ENCODE measurements at places on chromosomes 13 and 19.
A peak's percentile ranks its signal among the peaks of the same experiment; 100 is the strongest.

DNA sequence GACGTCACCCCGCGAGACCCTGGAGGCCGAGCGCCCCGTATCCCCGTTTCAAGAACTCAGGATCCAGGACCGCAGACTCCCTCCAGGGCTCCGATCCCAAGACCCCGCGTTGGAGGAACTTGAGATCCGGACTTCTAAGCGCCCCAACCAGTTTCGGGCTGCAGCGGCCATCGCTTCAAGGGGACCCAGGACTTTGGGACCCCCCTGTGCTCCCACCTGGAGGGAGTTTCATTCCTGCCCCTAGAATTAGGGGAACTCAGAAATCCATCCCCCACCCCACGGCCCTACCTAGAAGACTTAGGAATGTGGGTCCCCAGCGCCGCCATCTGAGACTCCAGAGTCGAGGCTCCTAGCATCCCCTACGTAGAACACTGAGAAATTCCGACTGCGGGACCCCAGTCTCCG is 400 bp downstream of the PLEKHG2 start:
- peak overlapping the region; percentile 88 for H3K27ac ChIP-seq
- H3K4me1 ChIP-seq, result peaks cover 16% of the 10 kb centered on the region
- H3K27me3 ChIP-seq, result no peaks in the 10 kb centered on the region
- peak overlapping the region; percentile 81 for H3K4me3 ChIP-seq
- DNase-seq, result no peak
- no peaks in the 10 kb centered on the region for H3K36me3 ChIP-seq

GRCh38 chr13:106911627-106912026 is 343.7 kb upstream of the ARGLU1 start:
- H3K27me3 ChIP-seq, result no peaks in the 10 kb centered on the region
- no peaks in the 10 kb centered on the region for H3K4me1 ChIP-seq
- no peak for DNase-seq
- H3K4me3 ChIP-seq, result no peak overlapping the region
- H3K36me3 ChIP-seq, result no peaks in the 10 kb centered on the region

GRCh38 chr13:61136093-61136492 is 279.6 kb downstream of the PCDH20 start:
- DNase-seq, result no peak
- H3K4me1 ChIP-seq, result peaks cover 2% of the 10 kb centered on the region
- no peak overlapping the region for H3K4me3 ChIP-seq
- no peaks in the 10 kb centered on the region for H3K27me3 ChIP-seq

DNA sequence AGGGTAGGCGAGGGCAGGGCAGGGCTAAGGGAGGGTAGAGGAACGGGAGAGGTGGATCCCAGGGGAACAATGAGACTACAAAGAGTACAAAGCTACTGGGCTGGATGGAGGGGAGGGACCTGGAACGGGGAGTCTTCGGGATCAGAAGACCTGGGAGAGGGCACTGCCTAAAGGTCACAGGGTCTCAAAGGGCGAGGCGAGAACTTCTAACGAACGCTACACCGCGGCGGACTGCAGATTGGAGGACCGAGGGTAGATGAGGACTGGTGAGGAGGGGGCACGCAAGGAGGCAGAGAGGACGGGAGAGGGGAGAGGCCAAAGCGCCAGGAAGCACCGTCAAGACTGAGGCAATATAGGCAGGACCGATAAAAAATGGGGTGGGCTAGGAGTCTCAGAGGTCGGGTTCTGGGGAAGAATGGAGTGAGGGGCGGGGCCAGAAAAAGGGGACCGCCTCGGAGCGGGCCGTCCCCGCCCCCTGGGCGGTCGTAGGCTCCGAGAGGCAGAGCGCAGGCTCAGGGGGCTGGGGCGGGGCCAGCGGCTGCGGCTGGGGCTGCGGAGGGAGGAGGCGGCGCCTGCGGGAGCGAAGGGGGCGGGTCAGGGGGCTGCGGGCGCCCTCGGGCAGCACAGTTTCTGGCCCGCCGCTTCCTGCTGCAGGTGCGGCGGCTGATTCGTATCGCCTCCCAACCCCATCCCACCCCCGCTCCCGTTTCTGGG is 1.3 kb upstream of the KCNC3 start:
- H3K27ac ChIP-seq, result peak overlapping the region; percentile 24
- no peaks in the 10 kb centered on the region for H3K36me3 ChIP-seq
- H3K4me1 ChIP-seq, result peaks cover 4% of the 10 kb centered on the region
- peak; percentile 95 for DNase-seq
- H3K4me3 ChIP-seq, result peak overlapping the region; percentile 74

GRCh38 chr19:7982651-7983099 is 22.8 kb downstream of the ELAVL1 start:
- H3K27me3 ChIP-seq, result no peaks in the 10 kb centered on the region
- no peak overlapping the region for H3K4me3 ChIP-seq
- no peaks in the 10 kb centered on the region for H3K4me1 ChIP-seq
- H3K27ac ChIP-seq, result no peak overlapping the region
- peaks cover 28% of the 10 kb centered on the region for H3K36me3 ChIP-seq
- no peak for DNase-seq

DNA sequence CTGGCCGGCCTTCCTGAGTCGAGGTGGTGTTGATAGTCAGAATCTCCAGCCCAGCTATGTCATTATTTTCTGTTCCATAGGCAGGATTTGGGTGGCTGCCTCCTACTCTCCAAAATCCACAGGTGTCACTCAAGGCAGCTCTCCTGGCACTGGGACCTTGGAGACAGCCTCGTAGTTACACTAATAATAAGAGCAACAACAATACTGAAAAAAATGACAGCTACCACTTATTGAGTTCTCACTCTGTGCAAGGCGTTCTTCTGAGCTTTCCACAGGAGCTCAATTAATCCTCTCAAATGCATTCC is 12.2 kb upstream of the KLK12 start:
- no peak for DNase-seq
- no peaks in the 10 kb centered on the region for H3K4me1 ChIP-seq
- no peak overlapping the region for H3K4me3 ChIP-seq

DNA sequence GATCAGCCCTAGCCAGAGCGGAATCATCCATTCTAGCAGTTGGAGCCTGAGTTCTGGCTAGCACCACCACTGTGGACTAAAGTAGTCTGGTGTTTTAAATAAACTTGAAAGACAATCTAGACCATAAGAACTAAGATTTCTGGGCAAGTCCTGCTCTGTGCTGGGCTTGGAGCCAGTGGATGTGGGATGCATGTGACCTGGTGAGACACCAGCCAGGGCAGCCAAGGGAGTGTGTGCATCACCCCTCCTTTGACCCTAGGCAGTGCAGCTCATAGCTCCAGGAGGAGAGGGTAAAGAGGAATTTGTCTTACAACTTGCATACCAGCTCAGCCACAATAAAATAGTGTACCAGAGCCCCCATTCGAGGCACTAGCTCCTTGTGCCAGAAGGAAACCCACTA is 21.0 kb downstream of the ITGBL1 start:
- H3K36me3 ChIP-seq, result no peaks in the 10 kb centered on the region
- no peaks in the 10 kb centered on the region for H3K4me1 ChIP-seq
- no peaks in the 10 kb centered on the region for H3K27me3 ChIP-seq
- DNase-seq, result no peak

GRCh38 chr13:39567569-39567968 is 35.4 kb downstream of the LHFPL6 start:
- H3K36me3 ChIP-seq, result no peaks in the 10 kb centered on the region
- H3K4me3 ChIP-seq, result no peak overlapping the region
- DNase-seq, result no peak
- H3K27me3 ChIP-seq, result no peaks in the 10 kb centered on the region
- peaks cover 2% of the 10 kb centered on the region for H3K4me1 ChIP-seq
- H3K27ac ChIP-seq, result no peak overlapping the region

DNA sequence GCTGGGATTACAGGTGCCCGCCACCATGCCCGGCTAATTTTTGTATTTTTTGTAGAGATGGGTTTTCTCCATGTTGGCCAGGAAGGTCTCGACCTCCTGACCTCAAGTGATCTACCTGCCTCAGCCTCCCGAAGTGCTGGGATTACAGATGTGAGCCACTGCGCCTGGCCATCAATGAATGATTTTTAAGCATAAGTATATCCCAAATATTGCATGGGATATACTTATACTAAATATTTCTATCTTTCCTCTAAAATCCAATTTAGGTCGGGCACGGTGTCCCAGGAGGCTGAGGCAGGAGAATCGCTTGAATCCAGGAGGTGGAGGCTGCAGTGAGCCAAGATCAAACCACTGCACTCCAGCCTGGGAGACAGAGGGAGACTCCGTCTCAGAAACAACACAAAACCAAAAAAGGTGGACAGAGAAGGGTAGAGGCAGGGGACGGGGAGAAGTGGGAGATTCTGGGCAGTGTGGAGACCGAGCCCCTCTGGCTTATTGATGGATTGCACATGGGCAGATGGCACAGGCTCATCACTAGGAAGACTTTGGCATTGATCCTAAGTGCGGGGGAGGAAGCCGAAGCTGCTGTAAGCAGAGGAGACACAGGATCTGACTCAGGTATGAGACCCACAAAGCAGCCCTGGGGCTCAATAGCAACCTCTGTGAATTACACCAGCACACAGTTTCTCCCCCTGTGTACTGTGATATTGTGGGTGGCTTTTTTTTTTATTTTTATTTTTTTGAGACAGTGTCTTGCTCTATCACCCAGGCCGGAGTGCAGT is 13.5 kb downstream of the ARRDC5 start:
- no peak overlapping the region for H3K4me3 ChIP-seq
- H3K27ac ChIP-seq, result no peak overlapping the region
- DNase-seq, result no peak

DNA sequence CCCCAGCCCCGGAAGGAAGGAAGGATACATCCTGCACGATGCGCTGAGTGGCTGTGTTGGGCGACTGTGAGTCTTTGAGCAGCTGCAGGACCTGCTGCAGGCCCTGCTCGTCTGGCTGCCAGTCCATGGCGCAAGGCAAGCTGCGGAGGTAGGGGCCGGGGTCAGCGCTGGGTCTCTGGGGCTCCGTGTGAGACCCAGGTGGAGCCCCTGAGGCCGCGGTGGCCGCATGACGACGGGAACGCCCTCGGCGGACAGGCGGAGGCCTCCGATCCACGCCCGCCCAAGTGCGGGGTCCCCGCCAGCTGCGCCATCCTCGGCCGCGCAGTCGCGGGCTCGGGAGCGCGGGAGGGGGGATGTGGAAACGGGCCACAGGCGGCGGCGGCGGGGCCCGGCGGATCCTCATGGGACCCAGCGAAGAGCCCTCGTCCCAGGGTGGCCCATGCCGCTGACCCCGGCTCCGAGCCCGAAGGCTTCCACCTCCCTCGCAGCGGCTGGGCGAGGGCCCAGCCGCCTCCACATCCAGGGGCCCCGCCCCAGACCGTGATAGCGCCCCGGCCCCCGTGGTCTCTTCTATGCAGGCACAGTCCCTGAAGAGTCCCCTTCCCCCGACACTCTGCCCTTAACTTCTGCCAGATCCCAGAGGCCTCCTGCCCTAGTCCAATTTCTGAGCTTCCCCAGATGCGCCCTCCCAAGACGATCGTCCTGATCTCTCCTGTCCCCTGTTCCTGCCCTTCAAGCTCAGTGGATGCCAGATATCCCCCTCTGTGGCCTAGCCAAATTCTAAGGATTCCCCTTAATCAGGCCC is 2.7 kb downstream of the TNPO2 start:
- H3K4me1 ChIP-seq, result no peaks in the 10 kb centered on the region
- H3K4me3 ChIP-seq, result peak overlapping the region; percentile 92
- no peaks in the 10 kb centered on the region for H3K27me3 ChIP-seq
- peaks cover 6% of the 10 kb centered on the region for H3K36me3 ChIP-seq
- peak overlapping the region; percentile 95 for H3K27ac ChIP-seq

DNA sequence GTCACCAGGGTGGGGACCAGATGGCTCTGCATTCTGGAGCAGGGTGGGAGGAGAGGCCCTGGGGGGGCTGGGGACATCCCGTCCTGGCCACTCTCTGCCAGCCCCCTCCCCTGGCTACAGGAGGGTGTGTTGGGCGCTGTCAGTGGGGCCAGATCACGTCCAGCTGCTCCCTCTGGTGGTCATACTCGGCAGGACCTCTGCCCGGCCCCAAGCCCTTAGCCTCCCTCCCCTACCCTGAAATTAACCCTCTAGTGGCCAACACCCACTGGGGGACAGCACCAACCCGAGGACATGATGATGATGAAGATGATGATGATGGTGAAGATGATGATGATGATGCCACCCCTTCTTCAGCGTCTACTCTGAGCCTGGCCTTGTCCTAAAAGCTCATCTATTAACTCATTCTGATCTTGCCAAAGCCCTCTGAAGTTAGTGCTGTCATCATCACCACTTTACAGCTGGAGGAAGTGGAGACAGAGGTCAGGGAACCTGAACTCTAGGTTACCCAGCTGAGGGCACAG is 590 bp upstream of the LGI4 start:
- no peaks in the 10 kb centered on the region for H3K4me1 ChIP-seq
- H3K4me3 ChIP-seq, result no peak overlapping the region
- peak; percentile 86 for DNase-seq
- no peaks in the 10 kb centered on the region for H3K36me3 ChIP-seq

GRCh38 chr13:76832258-76832988 is 53.8 kb downstream of the KCTD12 start:
- no peak overlapping the region for H3K27ac ChIP-seq
- H3K27me3 ChIP-seq, result no peaks in the 10 kb centered on the region
- no peak overlapping the region for H3K4me3 ChIP-seq
- no peaks in the 10 kb centered on the region for H3K36me3 ChIP-seq
- no peaks in the 10 kb centered on the region for H3K4me1 ChIP-seq
- DNase-seq, result no peak

GRCh38 chr19:53824134-53824611 is at the start of gene NLRP12:
NLRP12 (minus strand) TSS chr19:53824314; CDS start chr19:53824174, 140 bp downstream.
- no peaks in the 10 kb centered on the region for H3K36me3 ChIP-seq
- H3K27me3 ChIP-seq, result no peaks in the 10 kb centered on the region
- H3K4me3 ChIP-seq, result no peak within 1 kb of the TSS
- no peak within 1 kb of the TSS for H3K27ac ChIP-seq
- peaks cover 1% of the 10 kb centered on the region for H3K4me1 ChIP-seq
- DNase-seq, result peak; percentile 54

GRCh38 chr13:62432906-62433305 is 1017.3 kb upstream of the PCDH20 start:
- H3K4me3 ChIP-seq, result no peak overlapping the region
- no peaks in the 10 kb centered on the region for H3K4me1 ChIP-seq
- H3K27me3 ChIP-seq, result no peaks in the 10 kb centered on the region
- H3K27ac ChIP-seq, result no peak overlapping the region
- peak; percentile 77 for DNase-seq

GRCh38 chr19:51570962-51571575 is at the start of gene ZNF175:
ZNF175 (plus strand) TSS chr19:51571283; CDS start chr19:51573330, 2,047 bp downstream.
- H3K4me3 ChIP-seq, result peak within 1 kb of the TSS; percentile 59
- H3K27ac ChIP-seq, result no peak within 1 kb of the TSS
- no peaks in the 10 kb centered on the region for H3K27me3 ChIP-seq

- DNase-seq, result no peak
- no peaks in the 10 kb centered on the region for H3K36me3 ChIP-seq
- H3K27me3 ChIP-seq, result no peaks in the 10 kb centered on the region
- no peaks in the 10 kb centered on the region for H3K4me1 ChIP-seq
Measured at GRCh38 chr13:20519875-20520274, 5.8 kb downstream of the CRYL1 start.

DNA sequence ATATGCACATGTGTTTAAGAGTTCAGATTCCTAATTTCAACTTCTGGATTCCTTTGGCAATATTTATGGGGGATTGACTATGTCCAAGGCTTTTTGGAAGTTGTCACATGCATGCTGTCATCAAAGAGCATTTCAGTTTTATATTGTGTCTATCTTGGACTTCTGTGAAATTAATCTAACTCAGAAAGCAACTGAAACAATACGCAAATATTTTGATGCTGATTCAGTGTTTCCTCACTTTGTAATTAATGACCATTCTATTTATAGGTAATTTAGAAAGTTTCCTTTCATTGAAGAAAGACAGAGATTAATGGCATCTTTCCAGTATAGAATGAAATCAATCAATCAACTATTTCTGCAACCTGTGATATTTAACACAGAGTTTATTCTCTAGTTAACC is 550.1 kb downstream of the PCDH9 start:
- DNase-seq, result no peak
- no peaks in the 10 kb centered on the region for H3K36me3 ChIP-seq
- no peak overlapping the region for H3K27ac ChIP-seq
- H3K27me3 ChIP-seq, result no peaks in the 10 kb centered on the region
- no peaks in the 10 kb centered on the region for H3K4me1 ChIP-seq

- no peak for DNase-seq
- peaks cover 13% of the 10 kb centered on the region for H3K36me3 ChIP-seq
- no peak overlapping the region for H3K27ac ChIP-seq
- H3K27me3 ChIP-seq, result no peaks in the 10 kb centered on the region
- no peak overlapping the region for H3K4me3 ChIP-seq
- H3K4me1 ChIP-seq, result no peaks in the 10 kb centered on the region
Measured at GRCh38 chr13:114268344-114269280, 12.8 kb upstream of the UPF3A start.
